Spinal cord (tissue), 10 donors: ENCODE measurements at places on chromosomes 6 and 20. TPM values are rescaled to one million over a fixed set of nuclear protein-coding genes. Genes with fewer than 3 reads are reported as not detected.

RAB5IF gene
- total RNA-seq, result 63.5 TPM

DNA sequence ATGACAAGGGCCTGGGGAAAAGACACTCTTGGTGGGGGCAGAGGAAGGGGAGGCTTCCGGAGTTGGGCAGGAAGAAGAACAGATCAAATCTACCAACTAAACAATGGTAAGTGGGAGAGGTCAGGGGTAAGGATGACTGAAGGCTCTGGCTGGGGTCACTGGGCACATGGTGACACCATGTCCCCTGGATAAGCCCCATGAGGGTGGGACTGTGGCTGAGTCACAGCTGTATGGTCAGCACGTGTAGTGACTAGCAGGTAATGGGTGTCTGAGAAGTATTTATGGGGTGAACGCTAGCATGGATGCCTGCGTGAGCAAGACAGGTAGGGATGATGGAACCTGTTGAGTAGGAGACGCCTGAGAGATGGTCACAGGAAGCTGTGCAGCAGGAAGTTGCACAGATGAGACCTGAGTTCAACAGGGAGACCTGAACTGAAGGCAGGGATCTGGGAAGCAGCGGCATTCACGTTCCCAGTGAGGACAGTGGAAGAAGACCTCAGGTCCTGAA is 64.5 kb upstream of the SNX9 start:
- H3K27ac ChIP-seq, result no peak overlapping the region
- no peaks in the 10 kb centered on the region for H3K36me3 ChIP-seq
- DNase-seq, result no peak
- peaks cover 25% of the 10 kb centered on the region for H3K4me1 ChIP-seq
- no peaks in the 10 kb centered on the region for H3K27me3 ChIP-seq

DNA sequence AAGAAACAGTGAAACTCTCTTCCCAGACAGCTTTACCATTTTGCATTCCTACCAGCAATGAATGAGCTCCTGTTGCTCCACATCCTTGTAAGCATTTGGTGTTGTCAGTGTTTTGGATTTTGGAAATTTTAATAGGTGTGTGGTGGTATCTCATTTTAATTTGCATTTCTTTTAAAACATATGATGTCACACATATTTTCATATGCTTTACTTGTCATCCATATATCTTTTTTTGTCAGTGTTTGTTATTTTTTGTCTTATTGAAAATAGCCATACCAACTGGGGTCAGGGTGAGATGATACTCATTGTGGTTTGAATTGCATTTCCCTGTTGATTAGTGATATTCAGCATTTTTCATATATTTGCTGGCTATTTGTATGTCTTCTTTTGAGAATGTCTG is 119.5 kb upstream of the FOXA2 start:
- no peak overlapping the region for H3K27ac ChIP-seq
- H3K4me1 ChIP-seq, result no peaks in the 10 kb centered on the region
- no peaks in the 10 kb centered on the region for H3K27me3 ChIP-seq
- no peaks in the 10 kb centered on the region for H3K36me3 ChIP-seq
- no peak for DNase-seq
- H3K4me3 ChIP-seq, result no peak overlapping the region

- no peak for DNase-seq
- no peaks in the 10 kb centered on the region for H3K36me3 ChIP-seq
- H3K27me3 ChIP-seq, result peaks cover 2% of the 10 kb centered on the region
- H3K4me3 ChIP-seq, result no peak overlapping the region
- no peak overlapping the region for H3K27ac ChIP-seq
- peaks cover 14% of the 10 kb centered on the region for H3K4me1 ChIP-seq
Observed at GRCh38 chr6:33934731-33935270, 131.0 kb upstream of the MLN start.

DNA sequence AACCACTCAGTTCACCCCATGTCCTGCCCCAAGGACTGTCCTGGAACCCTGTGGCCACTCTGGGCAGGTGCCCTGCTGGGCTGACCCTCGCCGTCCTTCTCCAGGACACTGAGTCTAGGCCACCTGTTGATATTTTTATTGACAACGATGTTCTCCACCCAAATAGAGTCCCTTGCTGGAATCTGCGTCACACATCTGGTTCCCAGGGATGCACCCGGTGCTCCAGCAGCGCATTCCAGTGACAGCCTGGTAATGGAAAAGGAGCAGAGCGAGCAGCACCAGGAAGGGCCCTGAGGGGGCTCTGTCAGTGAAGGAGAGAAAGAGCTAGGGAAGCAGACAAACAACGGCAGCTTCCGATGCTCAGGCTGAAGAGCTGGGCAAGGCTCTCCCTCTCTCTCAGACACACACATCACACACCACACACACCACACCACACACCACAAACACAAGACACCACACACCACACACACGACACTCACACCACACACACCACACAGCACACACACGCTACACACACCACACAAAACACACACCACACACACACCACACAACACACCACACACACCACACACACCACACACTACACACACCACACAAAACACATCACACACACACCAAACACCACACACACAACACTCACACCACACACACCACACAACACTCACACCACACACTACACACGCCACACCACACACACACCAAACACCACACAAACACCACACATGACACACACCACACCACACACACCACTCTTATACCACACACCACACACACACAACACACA is 117.9 kb upstream of the THBS2 start:
- no peaks in the 10 kb centered on the region for H3K27me3 ChIP-seq
- H3K4me3 ChIP-seq, result no peak overlapping the region
- no peak overlapping the region for H3K27ac ChIP-seq

GRCh38 chr20:33568868-33569801 is 79.2 kb downstream of the CBFA2T2 start:
- H3K4me3 ChIP-seq, result no peak overlapping the region
- peaks cover 10% of the 10 kb centered on the region for H3K4me1 ChIP-seq
- no peak overlapping the region for H3K27ac ChIP-seq

DNA sequence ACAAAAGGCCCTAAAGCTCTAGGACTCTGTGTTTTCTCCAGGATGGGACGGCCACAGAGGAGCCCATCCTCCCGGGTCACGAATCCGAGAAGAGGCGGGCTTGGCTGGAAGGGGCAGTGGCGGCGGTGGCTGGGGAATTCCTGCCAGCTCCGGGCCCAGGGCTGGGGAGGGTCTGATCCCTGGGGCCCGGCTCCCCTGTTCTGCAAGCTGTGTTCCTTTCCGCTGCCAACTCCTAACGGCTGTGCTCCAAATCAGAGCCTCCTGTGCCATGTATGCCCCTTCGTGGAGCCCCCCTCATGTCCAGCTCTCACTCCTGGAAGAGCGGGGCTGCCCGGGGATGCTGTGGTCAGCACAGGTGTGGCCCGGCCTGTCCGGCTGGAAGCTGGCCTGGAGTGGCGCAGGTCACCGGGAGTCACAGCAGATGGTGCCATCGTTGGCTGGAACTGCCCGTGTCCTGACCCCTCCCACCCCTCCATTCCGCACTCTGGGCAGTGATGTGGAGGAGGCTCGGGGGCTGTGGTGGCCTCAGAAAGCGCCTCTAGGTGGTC is 88.2 kb upstream of the MPC1 start:
- peaks cover 13% of the 10 kb centered on the region for H3K4me1 ChIP-seq
- no peak for DNase-seq
- H3K27me3 ChIP-seq, result no peaks in the 10 kb centered on the region
- H3K27ac ChIP-seq, result no peak overlapping the region
- peaks cover 38% of the 10 kb centered on the region for H3K36me3 ChIP-seq

GRCh38 chr6:146260886-146261285 is 232.0 kb downstream of the GRM1 start:
- no peak overlapping the region for H3K27ac ChIP-seq
- H3K36me3 ChIP-seq, result no peaks in the 10 kb centered on the region
- no peaks in the 10 kb centered on the region for H3K4me1 ChIP-seq
- no peak overlapping the region for H3K4me3 ChIP-seq
- H3K27me3 ChIP-seq, result no peaks in the 10 kb centered on the region

DNA sequence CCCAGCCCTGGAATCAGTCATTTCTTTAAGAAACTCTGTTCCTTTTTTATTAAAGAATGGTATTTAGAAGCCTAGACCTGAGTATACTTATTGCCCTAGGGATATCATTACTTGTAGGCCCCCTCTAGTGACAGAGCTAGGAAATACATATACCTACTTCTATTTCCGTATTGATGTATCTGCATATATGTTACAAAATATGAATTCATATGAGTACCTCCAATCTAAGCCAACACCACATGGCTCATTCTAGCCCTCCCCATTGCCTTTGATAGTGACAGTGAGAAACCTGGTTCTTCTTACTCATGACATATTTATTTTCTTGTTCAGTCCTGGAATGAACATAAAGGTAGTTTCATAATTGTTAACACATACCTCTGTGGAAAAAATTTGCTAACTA is 137.2 kb downstream of the FARS2 start:
- H3K4me3 ChIP-seq, result no peak overlapping the region
- no peak overlapping the region for H3K27ac ChIP-seq
- no peaks in the 10 kb centered on the region for H3K27me3 ChIP-seq
- H3K4me1 ChIP-seq, result peaks cover 3% of the 10 kb centered on the region
- no peak for DNase-seq

GRCh38 chr6:28000351-28001045 is 43.5 kb downstream of the OR2B6 start:
- peaks cover 2% of the 10 kb centered on the region for H3K4me1 ChIP-seq
- DNase-seq, result no peak
- H3K27me3 ChIP-seq, result peaks cover 2% of the 10 kb centered on the region
- H3K27ac ChIP-seq, result no peak overlapping the region
- H3K36me3 ChIP-seq, result no peaks in the 10 kb centered on the region
- no peak overlapping the region for H3K4me3 ChIP-seq
